Activated CD8-positive, alpha-beta T cell treated with anti-CD3 and anti-CD28 coated beads, Interleukin-2, amount 10 ng/mL, durations not matched to agents 7 days and 5 days (primary cell): ENCODE measurements at places on chromosomes 11 and 22.

- DNase-seq, result no peak
Observed at GRCh38 chr22:36860017-36860416, 789 bp upstream of the NCF4 start.

- DNase-seq, result no peak
Observed at GRCh38 chr11:113977071-113977490, 2.2 kb downstream of the HTR3A start.

DNA sequence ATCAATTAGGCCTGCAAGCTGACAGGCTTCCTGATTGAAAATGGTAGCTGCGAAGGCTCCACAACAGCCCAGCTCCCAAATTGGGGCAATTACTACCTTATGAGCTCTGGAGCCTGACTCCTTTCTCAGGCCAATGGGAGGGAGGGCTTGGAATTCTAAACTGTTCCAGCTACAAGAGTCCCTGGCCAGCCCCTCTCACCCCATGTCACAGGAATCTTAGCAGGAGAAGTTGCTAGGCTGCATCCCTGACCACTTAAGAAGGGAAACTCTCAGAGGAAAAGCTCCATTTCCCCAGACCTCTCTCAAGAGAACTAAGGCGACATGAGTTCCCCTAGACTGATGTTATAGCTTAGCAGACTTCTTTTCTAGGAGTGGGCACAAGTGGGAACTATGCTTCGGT lies 4.9 kb downstream of the LRP4 start:
- no peak for DNase-seq

DNA sequence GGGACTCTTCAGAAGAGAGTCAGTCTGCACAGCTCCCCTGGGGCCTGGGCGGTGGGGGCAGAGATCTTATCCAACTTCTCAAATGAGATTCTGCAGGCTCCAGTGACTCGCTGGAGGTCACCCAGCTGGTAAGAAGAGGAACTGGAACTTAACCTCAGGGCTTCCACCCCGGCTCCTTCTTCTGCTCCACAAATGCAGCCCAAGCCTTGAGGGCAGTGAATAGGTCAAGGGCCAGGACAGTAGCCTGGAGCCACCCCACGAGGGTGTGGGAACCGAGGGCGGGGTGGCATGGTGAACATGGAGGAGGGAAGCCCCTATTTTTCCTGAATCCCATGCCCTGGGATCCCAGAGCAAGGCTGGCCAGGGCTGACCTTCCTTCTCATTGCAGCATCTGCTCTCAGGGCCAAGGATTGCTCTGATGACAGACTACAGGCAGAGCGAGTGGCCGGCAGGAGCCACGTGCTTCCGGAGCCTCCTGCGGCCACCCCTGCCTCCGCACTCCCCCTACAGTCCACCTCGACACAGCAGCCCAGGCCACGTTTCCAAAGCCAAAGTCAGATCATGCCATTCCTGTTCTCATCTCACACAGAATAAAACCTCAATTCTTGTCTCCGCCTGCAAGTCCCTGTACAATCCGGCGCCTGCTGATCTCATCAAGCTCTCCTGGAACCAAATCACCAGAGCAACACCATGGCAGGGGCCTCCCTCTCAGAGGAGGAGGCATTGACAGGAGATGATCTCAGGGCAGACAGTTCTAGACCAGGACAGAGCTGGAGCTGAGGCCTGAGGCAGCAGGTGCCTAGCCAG lies 21.1 kb upstream of the UPK3A start:
- no peak for DNase-seq

- no peak for DNase-seq
Observed at GRCh38 chr11:84922212-84922805, 704.8 kb downstream of the DLG2 start.

DNA sequence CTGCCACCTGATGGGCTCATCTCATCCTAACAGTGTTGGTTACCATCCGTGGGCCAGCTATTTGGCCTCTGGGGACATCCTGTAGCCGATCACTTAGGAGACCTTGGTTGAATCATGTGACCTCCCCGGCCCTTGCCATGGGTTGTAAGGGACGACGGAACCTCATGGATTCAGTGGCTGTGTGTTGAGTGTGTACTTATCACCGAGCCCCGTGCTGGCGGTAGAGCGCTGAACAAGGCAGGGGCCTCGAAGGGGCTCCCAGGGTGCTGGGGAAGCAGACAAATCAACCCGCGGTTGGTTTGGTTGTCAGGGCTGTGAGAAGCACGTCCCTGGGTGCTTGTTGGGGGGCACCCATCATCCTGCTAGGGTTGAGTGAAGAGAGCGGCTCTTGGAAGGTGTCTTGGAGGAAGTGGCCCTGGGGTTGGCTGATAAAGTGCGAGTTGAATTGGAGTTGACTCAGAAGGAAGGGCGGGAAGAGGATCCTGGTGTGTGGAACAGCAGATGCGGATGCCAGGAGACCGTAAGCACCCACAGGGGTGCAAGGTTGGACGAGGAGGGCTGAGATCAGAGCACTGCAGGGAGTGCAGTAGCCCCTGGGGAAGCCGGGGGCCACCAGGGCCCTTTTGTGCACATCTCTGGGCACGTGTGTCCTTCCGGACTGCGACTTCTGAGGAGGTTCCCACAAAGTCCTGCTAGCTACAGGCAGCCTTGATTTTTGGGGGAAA lies 53.6 kb downstream of the MPPED1 start:
- no peak for DNase-seq

- no peak for DNase-seq
Observed at GRCh38 chr11:107679255-107680024, 32.4 kb downstream of the SLN start.

DNA sequence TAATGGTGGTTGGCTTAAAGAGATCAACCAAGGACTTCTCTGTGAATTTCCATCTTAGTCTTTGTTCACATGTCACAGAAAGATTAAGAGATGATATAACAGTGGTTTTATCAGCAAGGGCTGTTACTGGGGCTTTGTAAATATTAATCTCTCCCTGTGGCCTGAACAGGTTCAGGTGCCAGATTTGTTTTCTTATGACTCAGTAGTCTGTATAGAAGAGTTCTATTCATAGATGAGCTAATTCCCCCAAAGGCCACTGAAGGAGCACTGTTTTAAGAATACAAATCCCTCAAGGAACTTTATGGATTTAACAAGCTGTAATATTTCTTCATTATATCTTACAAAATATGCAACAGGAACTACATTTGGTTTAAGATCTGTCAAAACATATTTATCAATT lies 50.4 kb downstream of the TCP11L1 start:
- DNase-seq, result no peak

- no peak for DNase-seq
Observed at GRCh38 chr11:89436071-89436470, 55.1 kb downstream of the NOX4 start.

DNA sequence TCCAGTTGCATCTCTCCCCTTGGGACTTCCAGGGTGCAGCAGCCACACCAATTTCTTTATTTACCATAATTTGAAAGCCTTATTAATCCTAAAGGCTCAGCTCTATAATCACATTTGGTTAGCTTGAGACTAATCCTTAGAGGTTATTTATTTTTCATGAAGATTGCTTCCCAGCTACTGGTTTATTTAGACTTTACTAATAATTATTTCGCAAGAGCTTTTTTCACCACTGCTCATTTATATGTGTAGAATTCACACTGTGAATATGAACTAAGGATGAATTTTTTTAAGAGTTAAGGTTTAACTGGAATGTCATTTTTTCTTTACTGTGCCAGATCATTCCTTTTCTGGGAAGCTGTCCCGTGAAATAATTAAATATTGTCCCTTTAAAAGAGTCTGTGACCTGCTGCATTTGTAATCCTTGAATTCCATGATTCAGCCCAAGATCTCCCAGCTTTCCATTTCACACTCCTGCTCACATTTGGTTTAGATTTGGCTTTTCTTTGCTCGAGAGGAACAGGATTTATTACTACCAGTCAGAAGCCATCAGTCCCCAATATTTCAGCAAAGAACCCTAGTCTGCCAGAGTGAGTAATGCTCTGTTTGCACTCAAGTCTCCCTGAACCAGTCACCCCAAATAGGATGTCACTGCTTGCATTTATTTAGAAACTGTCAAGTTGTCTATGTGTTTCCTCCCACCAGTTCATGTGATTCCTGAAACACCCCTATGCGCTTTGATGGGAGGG lies 4.4 kb upstream of the CD44 start:
- no peak for DNase-seq

- DNase-seq, result no peak
Observed at GRCh38 chr11:130055617-130056016, 14.1 kb upstream of the APLP2 start.

- no peak for DNase-seq
Observed at GRCh38 chr11:77069969-77070582, 3.3 kb downstream of the CAPN5 start.

DNA sequence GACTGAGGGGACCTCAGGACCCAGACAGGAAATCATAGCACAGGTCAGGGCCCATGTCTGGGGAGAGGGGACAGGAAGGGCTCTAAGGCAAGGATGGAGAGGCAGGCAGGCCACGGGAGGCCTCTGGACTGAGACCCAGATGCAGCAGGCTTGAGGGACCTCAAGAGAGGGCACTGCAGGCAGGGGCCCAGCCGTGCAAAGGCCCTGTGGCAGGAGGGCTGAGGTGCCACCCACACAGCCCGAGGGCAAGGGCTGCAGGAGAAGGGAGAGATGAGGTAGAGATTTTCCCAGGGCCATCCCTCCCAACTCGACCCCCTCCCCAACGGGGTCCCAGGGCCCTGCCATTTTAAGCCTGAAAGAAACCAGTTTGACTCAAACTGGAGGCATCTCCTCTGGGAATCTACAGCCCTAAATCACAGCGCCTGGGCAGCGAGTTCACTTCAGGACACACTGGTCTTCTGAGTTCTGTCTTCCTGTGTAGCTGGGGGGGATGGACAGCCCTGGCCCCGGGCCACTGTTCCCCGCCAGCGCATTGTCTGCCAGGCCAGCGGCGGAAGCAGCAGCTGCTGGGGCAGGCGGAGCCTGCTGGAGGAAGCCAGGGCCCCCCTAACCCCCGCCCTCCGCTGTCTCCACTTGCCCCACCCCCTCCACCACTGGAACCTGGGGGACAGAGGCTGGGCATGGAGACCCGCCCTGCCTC lies 20.3 kb upstream of the WNT7B start:
- DNase-seq, result peak; percentile 54

GRCh38 chr22:47307326-47307725 lies 544.9 kb downstream of the TBC1D22A start:
- no peak for DNase-seq

GRCh38 chr11:122778148-122778547 lies 60.2 kb upstream of the CRTAM start:
- no peak for DNase-seq

GRCh38 chr11:94500181-94500580 lies 6.4 kb downstream of the ANKRD49 start:
- no peak for DNase-seq

DNA sequence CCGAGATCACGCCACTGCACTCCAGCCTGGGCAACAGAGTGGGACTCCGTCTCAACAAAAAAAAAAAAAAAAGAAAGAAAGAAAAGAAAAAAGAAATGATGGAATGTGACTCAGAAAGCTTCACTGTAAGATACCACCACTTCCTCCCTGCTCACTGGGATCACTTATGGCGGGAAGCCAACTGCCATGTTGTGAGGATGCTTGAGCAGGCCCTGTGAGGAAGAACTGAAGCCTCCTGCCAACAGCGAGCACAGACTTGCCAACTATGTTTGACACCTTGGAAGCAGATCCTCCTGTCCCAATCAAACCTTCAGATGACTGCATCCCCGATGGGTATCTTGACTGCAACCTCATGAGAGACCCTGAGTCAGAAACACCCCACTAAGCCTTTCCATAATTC lies 8.3 kb downstream of the SEC14L6 start:
- no peak for DNase-seq

GRCh38 chr11:46649180-46649738 lies 31.9 kb downstream of the ATG13 start:
- DNase-seq, result no peak

DNA sequence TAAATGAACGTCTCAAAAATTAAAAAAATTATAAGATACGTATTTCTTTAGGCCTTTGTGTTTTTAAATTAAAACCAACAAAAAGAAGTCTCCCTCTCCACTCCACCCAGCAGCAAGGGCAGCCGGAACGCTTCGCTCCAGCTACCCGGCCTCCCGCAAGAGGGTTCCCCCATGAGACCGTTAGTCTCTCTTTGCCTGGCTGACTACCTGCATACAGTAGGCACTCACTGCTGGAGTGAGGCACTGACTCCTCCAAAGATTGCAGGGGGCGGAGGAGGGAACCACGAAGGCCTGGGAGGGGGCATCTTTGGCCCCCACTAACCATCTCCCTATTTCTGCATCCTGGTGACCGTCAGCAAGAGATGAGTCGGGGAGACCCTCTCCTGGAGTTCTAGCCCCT lies 10.1 kb downstream of the CBX6 start:
- DNase-seq, result no peak

DNA sequence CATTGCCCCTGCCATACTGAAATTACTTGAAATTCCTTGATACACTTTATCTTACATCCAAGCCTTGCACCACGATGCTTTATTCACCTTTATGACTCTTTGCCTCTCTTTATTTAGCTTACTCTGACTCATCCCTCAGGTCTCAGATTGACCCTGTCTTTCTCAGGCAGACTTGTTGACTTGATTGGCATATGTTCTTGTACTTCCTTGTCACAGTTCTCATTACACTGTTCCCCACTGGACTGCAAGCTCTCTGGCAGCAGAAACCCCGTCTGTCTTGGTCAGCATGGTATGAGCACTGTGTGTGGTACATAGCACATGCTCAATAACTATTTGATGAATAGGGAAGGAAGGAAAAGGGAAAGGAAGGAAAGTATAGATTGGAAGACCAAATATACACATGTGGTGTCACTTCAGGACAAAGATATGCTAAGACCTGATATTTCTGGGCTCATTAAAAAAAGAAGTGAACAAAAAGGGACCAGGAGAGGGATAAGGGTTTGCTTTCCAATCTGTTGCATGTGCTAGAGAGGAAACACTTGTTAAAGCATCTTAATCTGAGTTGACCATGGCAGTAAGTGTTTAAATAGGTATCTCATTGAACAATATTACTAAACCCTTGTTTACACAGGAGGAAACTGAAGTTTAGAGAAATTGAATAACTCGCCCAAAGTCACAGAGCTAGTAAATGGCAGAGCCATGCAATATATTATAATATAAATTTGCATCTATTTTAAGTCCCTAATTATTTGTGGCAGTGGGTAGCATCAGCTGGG lies 7.2 kb downstream of the LYVE1 start:
- DNase-seq, result no peak

GRCh38 chr11:88266919-88267318 lies 70.6 kb downstream of the CTSC start:
- DNase-seq, result no peak

DNA sequence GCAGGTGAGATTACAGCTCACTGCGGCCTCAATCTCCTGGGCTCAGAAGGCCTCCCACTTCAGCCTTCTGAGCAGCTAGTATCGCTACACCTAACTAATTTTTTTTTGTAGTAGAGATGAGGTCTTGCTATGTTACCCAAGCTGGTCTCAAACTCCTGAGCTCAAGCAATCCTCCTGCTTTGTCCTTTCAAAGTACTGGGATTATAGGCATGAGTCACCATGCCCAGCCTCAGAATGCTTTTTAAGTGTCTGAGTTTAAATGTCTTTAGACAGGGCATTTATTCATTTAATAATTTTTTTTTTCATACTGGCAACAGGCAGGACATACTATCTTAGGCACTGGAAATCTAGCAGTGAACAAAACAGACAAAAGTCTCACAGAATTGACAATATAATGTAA lies 27.7 kb downstream of the LRP4 start:
- DNase-seq, result no peak
